Renal cortex interstitium (tissue), 15 donors: ENCODE measurements at places on chromosomes 5 and 9.

- no peak for DNase-seq
Measured at GRCh38 chr9:137816531-137817235, 60.9 kb upstream of the CACNA1B start.

GRCh38 chr5:5467737-5468136 lies 45.3 kb downstream of the ICE1 start:
- DNase-seq = no peak

GRCh38 chr5:125823572-125823971 lies 599.6 kb upstream of the GRAMD2B start:
- no peak for DNase-seq

DNA sequence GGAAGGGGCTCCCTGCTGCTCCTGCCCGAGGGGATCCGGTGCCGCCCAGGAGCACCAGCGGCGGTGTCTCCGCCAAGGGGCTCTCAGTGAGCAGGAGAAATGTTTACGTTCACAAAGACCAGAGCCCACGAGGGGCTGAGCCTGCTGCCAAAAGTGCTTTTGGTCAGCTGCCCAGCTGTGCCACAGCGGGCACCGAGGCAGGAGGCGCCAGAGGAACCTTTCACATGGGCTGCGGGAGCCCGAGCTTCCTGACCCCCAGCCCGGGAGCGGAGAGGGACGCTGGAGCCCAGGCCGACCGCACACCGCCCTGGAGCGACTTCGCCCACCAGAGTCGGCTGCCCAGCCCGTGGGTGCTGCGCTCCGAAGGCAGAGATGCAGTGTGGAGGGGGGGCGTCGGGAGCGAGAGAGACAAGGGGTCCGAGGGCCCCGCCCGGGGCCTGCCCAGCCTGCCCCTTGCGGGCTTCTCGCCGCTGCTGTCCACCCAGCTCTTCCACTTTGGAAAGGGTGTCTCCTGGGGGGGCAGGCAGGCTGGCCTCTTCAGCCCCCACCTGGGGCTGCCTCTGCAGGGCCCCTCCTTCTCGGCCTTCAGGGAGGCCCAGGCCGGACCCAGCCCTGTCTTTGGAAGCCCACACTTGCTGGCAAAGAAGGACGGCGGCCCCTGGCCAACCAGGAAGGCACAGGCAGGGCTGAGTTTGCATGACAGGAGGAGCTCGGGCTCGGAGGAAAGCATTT lies 7.9 kb downstream of the PPP1R26 start:
- DNase-seq = no peak

DNA sequence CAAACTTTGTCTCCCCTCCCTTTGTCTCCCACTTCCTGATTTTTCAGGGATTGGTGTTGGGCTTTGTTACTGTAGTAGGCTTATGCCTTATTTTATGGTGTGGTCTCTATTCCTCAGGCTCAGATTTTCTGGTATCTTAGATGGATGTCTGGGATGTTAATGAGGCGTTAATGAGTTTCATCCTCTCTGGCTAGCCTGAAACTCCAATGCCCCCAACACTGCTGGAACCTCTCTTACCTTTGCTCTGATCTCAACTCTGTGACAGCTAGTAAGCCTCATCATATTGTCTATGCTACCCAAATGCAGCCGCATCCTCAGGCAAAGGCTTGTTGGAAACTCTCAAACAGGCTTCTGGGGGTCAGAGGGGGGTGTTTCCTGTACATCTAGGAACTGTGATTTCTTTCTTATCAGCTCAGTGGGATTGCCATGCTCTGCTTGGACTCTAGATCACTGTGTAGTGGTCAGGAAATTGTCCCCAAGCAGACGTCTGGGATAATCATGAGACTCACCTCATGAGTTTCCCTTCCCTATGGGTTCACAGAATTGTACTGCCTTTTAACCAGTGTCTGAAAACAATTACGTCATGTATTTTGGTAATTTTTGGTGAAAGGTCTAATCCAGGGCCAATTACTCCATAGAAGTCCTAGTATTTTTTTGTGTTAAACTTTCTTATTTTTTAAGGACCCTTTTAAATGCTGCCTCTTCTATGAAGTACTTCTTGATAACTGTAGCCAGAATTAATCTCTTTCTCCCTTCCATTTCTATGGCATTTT lies 88.8 kb upstream of the TRPC7 start:
- no peak for DNase-seq

DNA sequence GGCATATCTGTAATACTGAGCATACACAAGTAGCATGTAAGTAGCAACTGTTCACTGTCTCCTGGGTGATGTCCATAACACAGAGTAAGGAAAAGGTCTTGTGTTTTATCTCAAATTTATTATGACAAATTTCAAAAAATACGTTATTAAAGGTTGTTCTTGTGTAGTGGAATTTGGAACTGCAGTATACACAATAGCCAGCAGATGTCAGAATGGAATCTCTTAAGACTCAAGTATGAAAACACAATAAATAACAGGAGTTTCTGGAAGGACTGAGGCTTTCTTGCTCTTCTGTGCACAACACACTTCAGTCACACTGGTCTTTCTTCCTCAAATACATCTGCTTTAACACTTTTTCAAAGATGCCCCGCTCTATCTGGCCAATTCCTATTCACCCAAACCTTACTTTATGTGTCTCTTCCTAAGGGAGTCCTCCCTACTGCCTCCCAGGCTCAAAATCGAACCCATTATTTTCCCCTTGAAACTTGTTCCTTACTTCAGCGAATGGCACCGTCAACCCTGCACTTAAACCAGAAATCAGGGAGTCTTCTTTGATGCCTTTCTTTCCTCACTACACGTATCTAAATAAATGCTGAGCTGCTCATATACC lies 6.5 kb upstream of the FBXO10 start:
- DNase-seq = no peak

GRCh38 chr9:121675969-121676822 lies 24.8 kb downstream of the DAB2IP start:
- DNase-seq = no peak

DNA sequence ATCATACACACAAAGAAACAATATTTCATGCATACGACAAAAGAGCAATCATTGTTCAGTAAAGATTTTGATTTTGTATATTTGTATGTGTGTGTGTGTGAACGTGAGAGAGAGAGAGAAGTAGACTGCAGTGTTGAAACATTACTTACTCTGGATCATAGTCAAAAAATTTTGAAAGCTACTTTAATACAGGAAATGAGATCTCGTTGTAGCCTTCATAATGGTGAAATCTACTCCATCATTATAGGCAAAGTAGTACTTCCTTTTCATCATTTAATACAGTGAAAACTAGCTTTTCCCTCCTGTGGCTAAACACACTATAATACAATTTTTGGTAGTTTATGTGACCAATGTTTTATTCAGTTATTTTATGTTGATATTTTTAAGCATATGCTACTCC lies 1427.7 kb upstream of the C9orf72 start:
- no peak for DNase-seq

DNA sequence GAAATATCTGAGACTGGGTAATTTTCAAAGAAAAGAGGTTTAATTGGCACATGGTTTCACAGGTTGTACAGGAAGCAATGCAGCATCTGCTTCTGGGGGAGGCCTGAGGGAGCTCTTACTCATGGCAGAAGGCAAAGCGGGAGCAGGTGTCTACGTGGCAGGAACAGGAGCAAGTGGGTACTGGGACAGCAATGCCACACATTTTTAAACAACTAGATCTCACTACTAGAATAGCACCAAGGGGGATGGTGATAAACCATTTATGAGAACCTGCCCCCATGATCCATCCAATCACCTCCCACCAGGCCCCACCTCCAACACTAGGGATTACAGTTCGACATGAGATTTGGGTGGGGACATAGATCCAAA lies 47.6 kb upstream of the HOMER1 start:
- DNase-seq = no peak

- DNase-seq = no peak
Measured at GRCh38 chr5:115579747-115580173, 22.5 kb downstream of the TICAM2 start.

GRCh38 chr9:124654431-124654830 lies 116.7 kb downstream of the NR6A1 start:
- no peak for DNase-seq

DNA sequence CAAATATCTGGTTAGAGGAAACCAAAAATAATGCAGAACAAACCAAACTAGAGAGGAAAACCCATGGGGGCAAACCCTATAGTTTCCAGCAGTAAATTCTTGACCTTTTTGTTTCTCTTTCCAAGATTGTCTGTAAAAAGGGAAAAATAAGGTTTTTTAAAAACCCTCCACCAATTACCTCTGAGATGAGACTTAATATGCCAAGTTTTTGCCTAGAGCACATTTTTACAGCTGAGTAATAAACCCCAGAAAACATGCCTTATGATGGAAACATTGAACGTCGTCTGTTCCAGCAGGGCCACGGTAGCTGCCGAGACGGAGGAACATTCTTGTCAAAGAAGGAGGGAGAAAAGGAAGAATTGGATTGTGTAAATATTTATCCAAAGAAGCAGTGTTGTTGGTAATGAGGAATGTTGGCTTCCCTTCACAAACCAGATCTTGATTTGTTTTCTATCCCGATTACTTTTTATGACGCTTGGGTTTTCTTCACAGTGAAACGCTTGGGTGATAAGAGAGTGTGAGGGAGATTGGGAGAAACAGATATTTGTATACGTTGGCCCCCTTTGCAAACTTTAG lies 17.3 kb upstream of the MSX2 start:
- no peak for DNase-seq

GRCh38 chr5:43772764-43773477 lies 169.9 kb downstream of the NNT start:
- DNase-seq = no peak

GRCh38 chr9:76181020-76181641 lies 213.1 kb downstream of the RFK start:
- DNase-seq = no peak

- no peak for DNase-seq
Measured at GRCh38 chr5:158948376-158948886, 151.3 kb downstream of the EBF1 start.
